ENCODE measurements at places on chromosomes 5 and 9.
A peak's percentile ranks its signal among the peaks of the same experiment; 100 is the strongest.

DNA sequence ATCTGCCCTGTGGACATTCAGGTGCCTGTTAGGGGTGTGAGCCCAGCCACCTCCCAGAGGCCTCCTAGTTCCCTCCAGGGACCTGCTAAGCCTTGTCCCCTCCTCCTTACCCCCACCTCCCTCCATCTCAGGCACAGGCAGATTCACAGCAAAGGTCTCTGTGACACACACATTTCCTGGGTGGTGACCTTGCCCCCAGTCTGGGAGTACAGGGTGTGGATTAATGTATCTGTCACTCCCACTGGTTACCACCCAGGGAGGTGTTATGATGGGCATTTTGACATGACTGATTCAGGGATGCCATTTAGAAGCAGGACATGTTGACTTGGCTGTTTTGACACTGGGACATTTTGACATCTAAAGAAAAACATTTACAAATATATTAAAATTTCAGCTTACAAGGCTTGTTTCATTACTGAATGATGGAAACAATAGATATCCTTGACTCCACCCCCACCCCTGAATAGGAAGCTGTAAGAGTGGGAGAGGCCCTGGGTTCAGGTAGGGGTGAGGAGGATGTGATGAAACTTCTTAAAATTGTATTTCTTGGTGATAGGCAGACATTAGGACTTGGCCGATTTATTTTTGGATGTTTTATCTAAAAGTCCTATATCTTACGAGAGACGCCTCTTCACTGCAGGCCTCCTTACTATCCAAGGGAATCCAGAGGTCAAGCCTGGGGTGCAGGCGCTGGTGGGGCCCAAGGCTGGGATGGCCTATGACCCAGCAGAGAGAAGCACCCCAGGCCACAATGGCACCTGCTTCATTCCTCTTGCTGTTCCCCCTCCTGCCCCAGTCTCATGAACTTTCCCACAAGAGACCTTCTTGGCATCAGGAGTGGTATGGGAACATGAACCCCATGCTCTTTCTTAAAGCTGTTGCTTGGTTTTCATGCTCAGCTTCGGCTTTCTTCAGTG, 101.9 kb downstream of the MACROH2A1 start:
- no peak for DNase-seq

GRCh38 chr5:103135461-103135860, 15.4 kb downstream of the PPIP5K2 start:
- no peak for DNase-seq

DNA sequence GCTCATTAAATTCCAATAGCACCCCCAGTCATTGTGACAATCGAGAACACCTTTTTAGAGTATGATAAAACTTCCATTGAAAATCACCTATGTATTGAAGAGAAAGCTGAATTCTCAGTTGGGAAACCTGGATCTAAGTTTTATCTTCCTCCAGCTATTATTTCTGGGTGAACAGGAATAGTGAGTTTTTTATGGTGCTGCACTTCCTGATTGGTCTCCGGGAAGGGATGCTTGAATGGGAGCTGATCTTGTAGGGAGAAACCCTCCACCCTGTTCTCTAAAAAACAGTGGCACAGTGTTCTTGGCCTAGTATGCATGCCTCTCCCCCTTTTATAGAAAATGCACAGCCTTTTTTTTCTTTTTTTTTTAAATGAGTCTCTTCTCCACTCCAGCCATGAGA, 112.2 kb downstream of the ACTBL2 start:
- DNase-seq: no peak

- DNase-seq: no peak
These were observed 31.1 kb downstream of the MRPS27 start for GRCh38 chr5:72288924-72289323.

- DNase-seq: no peak
These were observed 326.7 kb upstream of the GRAMD2B start for GRCh38 chr5:126096442-126097006.

DNA sequence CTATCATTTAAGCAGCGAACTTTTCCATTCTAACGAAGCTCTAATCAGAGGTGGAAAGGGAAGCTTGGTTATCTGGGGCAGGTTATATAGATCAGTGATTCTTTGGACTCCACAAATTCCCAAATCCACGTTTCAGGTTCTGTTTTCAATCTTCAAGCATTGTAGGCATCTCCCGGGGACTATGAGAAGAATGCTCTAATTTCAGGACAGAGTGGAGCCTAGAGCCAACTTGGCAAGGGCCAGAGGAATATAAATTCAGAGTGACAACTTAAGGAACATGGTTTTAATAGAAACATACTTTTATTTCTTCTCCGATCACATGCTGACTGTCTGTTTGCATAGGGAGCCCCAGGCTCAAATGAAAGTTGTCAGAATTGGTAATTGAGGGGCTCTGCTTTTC, 514.0 kb upstream of the KLF4 start:
- no peak for DNase-seq

DNA sequence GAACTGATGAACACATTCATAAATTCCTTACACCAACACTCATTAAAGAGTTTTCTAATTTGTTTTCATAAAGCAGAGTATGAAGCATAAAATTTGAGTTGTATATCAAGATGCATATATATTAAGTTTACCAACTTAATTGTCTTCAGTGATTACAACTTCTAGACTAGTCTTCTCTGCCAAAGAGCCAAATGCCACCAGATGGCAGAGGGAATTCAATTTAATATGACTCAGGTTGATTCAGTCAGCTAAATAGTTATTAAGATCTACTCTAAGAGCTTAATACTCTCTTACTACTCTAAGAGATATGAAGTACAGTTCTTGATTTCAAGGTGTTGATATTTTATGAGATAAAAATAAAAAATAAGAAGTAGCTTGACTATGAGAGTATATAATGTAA, 53.4 kb downstream of the CDH10 start:
- no peak for DNase-seq

DNA sequence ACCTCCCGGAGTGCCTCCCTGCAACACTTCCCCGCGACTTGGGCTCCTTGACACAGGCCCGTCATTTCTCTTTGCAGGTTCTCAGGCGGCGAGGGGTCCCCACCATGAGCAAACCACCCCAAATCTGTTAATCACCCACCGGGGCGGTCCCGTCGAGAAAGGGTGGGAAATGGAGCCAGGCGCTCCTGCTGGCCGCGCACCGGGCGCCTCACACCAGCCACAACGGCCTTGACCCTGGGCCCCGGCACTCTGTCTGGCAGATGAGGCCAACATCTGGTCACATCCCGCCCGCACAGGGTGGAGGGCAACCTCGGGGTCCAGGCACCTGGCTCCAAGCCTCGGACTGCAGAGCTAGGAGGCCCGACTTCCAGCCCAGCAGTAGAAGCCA, 776 bp upstream of the TERT start:
- DNase-seq: no peak

DNA sequence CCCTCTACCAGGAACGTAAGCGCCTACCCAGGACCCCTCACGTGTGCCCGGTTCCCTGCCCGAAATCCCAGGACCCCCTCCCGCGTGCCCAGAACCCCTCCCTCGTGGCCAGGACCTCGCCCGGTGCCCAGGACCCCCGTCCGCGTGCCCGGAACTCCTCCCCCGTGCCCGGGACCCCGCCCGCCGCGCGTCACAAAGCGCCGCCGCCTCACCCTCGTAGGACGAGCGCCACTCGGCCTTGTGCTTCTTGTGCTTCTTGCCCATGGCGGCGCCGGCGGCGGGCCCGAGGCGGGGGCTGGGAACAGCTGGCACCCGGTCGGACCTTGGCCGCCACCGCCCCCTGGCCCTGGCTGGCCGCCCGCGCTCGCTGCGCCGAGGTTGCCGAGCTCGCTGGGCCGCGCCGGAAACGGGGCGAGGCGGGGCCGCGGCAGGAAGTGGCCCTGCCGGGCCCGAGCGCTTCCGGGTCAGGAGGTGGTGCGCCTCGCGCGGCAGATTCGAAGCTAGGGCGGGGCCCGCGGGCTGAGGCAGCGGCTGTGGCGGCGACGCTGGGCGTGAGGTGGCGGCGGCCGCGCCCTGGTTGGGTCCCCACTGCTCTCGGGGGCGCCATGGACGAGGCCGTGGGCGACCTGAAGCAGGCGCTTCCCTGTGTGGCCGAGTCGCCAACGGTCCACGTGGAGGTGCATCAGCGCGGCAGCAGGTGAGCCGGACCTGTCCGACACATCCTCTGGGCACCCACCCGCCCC, at the start of the genes BRD9 and TRIP13:
BRD9 (minus strand) TSS at position 408 of the 743 bp plus-strand sequence; CDS start at position 264, 144 bp downstream.
TRIP13 (plus strand) TSS at position 491 of the 743 bp plus-strand sequence; CDS start at position 606, 115 bp downstream.
- peak; percentile 4 for DNase-seq

DNA sequence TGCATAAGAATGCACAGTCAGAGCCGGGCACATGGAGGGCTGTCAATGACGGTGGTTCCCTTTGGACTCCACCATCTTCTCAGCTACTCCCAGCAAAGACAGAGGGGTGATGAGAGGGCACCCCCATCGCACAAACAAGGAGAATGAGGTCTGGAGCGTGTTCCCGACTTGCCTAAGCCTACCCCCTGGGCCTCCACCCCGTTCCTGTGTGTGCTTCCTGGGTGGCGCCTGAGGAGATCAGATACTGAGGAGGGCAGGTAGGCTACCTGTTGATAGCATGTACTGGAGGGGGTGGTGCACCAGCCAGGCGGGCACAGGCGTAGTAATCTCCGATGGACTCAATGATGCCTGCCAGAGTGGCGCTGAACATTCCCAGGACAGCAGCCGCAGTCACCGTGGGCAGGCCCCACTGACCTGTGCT, 4.1 kb downstream of the SLC23A1 start:
- DNase-seq: no peak

DNA sequence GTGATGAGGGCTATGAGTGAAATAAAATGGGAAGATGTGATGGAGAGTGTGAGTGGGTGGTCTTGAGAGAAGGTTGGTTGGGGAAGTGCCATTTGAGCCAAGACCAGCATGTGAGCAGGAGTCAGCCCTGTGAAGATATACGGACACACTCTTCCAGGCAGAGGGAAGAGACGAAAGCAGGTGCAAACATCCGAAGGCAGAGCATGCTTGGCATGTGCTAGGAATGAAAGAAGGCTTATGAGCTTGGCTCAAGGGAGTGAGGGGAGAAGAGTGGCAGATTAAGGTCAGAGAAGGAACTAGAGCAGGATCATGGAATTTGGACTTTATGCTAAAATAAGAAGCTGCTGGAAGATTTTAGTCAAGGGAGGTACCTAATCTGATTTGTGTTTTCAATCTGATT, 23.6 kb upstream of the CCDC112 start:
- no peak for DNase-seq

DNA sequence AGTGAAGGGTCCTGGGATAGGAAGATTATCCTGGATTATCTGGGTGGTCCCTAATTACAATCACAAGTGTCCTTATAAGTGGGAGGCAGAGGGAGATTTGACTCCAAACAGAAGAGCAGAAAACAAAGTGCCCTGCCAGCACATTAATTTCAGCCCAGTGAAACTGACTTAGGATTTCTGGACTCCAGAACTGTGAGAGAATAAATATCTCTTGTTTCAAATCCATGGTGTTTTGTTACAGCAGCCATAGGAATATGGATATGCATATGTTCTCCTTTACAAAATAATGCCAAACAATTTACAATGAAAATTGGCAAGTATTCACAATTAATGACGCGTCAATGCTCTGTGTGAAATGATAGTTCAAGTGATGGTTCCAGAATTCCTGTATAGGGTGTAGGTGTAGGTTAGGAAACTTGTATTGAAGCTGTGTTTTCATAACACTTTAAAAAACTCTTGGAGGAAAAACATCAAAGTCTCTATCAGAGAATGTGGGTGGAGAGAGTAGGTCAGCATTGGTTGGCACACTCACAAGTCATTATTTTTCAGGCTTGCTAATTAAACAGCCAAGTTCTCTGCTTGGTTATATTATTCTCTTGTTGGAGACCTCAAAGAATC, 19.9 kb upstream of the PLPP1 start:
- no peak for DNase-seq

GRCh38 chr9:125815568-125815967, 68.4 kb downstream of the PBX3 start:
- DNase-seq: no peak

GRCh38 chr5:145407300-145408047, 427.7 kb downstream of the PRELID2 start:
- no peak for DNase-seq

DNA sequence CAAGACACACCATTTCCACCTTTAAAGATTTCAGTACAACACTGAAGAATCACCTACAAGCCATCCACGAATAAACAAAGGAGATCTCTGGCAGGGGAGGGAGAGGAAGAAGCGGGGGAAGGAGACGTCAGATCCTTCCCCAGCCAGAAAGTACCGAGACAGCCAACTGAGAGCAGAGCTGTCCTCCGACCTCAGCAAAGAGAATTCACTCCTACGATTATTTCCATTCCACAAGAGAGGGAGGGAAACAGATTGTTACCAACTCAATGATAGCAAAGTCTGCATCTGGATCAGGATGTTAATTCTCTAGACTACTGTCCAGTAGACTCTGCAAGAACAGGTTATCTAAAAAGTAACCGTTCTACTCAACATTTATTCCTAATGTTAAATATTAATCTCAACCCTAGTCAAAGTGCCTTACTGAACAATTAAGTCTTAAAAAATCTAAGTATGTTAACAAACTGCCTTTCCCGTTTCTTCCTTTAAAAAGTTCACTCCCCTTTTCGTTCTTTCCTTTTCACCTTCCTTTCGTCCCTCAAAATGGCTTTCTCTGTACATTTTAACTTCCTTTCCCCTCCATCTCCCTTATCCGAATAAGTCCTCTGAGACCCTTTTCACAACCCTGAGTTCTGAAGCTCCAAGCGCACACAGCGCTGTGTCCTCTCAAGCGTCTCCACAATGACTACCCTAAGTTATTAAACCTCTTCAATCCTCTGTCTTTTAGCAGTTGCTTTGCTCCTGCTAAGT, 1.4 kb downstream of the CHD1 start:
- no peak for DNase-seq

GRCh38 chr9:27447031-27447683, 76.9 kb upstream of the IFNK start:
- no peak for DNase-seq

DNA sequence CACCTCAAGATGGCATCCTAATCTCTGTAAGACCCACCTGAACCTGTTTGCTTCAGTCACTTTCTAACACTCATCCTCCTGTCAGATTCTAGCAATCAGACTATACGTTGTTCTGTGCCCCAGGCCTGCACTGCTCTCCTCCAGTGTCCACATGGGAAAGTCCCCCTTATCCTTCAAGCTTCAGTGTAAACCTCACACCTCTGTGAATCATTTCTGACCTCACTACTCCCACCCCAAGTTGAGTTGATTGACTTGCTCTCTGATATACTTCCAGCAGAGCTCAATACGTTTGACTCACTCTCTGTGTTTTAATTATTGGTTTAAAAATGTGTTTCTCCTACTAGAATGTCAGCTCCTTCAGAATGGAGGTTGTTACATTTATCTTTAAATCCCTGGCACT, 240.2 kb downstream of the FBXL17 start:
- no peak for DNase-seq

GRCh38 chr9:18185196-18185595, 288.8 kb upstream of the ADAMTSL1 start:
- no peak for DNase-seq

- DNase-seq: no peak
These were observed 127.0 kb upstream of the NTRK2 start for GRCh38 chr9:84542554-84542953.
